Uterus (tissue), 4 donors: ENCODE measurements at places on chromosomes 11 and 22. TPM values are rescaled to one million over a fixed set of nuclear protein-coding genes. Genes with fewer than 3 reads are reported as not detected.

- no peak overlapping the region for H3K27ac ChIP-seq
- no peaks in the 10 kb centered on the region for H3K36me3 ChIP-seq
- no peak for DNase-seq
- H3K27me3 ChIP-seq, result no peaks in the 10 kb centered on the region
- H3K4me1 ChIP-seq, result no peaks in the 10 kb centered on the region
Measured at GRCh38 chr11:96658436-96658835, 268.6 kb downstream of the JRKL start.

GRCh38 chr11:101686514-101686913, 102.7 kb upstream of the TRPC6 start:
- H3K4me1 ChIP-seq, result no peaks in the 10 kb centered on the region
- no peak for DNase-seq
- no peak overlapping the region for H3K4me3 ChIP-seq
- H3K36me3 ChIP-seq, result no peaks in the 10 kb centered on the region
- H3K27ac ChIP-seq, result no peak overlapping the region
- H3K27me3 ChIP-seq, result no peaks in the 10 kb centered on the region

GRCh38 chr11:123434911-123435310, 4.8 kb downstream of the GRAMD1B start:
- no peak overlapping the region for H3K27ac ChIP-seq
- no peaks in the 10 kb centered on the region for H3K36me3 ChIP-seq
- no peak overlapping the region for H3K4me3 ChIP-seq
- DNase-seq, result no peak
- no peaks in the 10 kb centered on the region for H3K27me3 ChIP-seq
- no peaks in the 10 kb centered on the region for H3K4me1 ChIP-seq

Gene OR8A1
- total RNA-seq, result not detected

Gene SYT7
- total RNA-seq, result 10.0 TPM

Gene PDGFD
- 7.4 TPM for total RNA-seq
